ENCODE measurements at places on chromosomes 11 and 22.
A peak's percentile ranks its signal among the peaks of the same experiment; 100 is the strongest.

DNA sequence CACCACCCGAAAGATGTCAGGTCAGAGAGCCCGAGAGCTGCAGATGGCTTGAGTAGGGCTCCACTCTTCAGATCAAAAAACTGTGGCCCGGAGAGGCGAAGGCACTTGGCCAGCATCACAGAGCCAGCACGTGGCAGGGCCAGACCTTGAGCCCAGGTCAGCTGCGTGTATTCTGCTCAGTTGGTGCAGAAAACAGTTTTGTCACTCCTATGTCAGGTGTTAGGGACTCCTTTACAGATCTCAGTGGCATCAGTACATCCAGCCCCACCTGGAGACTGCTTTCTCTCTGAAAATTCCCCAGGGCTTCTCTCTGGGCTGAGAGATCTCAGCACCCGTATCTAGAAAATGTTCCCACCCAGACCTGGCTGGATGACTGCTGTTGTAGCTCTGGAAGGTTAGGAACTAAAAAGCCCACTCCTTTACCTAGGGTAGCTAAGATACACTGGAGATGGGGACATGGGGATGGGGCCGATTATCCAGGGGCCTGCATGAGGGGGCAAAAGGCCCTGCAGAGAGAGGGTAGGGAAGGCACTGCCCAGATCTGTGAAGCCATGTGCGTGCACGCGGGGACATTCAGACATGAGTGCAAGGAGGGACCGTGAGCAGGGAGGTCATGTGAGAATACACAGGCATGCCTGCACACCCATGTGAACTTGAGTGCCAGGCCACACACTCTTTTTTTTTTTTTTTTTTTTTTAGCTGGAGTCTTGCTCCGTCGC, 3.4 kb downstream of the APOA1 start:
- no peak for DNase-seq

DNA sequence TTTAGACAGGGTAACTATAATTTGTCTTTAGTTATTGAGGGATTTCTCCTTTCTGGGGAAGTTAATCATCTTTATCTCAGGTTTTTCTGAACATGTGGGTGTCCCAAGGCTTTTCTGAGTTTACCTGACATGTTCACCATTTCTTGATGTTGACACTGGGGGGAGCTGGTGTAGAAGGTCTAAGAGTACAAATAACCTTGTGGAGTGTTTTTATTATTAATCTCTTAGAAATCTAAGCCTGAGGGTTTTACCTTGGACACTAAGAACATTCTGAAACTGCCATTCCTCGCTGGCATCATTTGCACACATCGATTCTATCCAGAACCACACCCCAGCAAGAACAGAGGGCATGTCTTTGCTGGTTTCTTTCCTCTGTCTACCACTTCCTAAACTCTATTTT, 15.6 kb upstream of the C11orf91 start:
- DNase-seq = peak; percentile 60

DNA sequence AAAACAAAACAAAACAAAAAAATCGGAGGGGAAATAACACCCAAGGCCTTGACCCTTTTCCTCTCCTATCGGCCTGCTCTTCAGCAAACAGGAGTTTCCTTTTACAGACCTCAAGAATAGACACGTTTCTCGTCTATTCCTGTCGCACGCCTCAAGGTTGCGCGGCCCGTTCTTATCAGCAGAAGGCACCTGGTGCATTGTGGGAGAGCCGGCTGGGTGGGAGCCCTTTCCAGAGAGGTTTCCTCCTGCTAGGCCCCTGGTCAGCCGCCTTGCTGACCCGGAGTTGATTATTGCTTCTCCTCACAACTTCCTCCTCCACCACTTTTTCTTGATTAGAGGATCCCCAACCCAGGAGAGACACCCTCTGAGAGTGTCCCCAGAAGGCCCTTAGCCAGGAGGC, 497.3 kb downstream of the MIAT start:
- peak; percentile 66 for DNase-seq

DNA sequence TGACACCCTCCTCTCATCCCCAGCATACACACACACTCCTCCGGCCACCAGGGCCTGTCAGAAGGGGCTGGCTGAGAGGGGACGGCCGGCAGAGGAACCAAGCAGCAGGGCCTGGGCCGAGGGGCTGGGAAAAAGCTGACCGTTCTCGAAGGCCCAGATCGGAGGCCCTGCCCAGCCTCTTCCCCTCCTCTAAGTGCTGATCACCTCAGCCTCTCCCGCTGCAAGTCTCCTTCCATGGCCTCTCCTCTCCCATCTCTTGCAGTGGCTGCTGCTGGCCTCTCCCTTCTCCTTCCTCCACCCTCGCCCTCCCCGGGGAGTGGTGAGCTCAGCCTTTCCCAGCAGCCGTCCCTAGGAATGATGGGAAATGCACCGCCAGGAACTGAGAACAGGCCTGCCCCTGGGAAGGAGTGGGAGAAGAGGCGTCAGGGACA, 39.6 kb downstream of the ARRB1 start:
- DNase-seq = no peak

DNA sequence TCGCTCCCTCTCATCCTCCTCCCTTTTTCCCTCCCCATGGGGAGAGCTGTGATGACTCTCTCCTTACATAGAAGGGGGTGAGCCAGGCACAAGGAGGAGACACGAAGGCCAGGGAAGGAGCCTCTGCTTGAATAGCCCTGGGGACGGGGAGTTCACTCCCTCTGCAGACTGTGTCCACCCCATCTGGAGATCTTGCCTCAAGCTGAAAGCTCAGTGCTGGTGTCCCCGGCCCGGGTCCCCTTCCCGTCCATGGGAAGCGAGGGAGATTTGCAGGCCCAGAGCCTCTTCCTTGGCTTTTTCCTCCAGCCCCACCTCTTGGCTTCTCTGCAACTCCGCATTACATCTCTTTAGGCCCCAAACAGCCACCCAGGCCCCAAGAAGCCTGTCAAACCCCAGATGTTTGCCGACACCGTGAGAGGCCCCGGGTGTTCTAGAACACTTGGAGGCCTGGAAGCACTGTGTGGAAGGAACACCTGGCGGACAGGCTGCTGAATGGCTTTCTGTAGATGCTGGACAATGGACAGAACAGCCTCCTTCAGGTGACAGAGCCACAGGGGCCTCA, 32.3 kb downstream of the LINC01488 start:
- DNase-seq = no peak

DNA sequence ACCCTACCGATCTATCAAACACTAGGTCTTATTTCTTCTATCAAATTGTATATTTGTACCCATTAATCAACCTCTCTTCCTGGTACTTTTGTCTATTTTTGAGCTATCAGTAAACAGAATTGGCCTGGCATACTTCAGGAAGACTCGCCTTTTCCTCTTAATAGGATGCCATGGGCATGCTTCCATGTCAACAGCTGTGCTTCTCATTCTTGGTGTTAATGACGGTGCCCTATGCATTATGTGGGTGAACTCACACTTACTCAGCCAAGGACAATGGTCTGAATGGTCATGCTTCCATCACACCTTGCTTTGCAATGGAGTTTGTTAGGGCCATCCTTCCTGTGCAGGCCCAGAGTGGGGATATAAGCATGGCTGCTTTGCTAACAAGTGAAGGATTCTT, 521.8 kb downstream of the MIAT start:
- DNase-seq = no peak

- DNase-seq = no peak
Measured at GRCh38 chr22:38935023-38935422, 22.4 kb upstream of the APOBEC3A start.

GRCh38 chr22:49083607-49084006, 744.1 kb downstream of the BRD1 start:
- no peak for DNase-seq

DNA sequence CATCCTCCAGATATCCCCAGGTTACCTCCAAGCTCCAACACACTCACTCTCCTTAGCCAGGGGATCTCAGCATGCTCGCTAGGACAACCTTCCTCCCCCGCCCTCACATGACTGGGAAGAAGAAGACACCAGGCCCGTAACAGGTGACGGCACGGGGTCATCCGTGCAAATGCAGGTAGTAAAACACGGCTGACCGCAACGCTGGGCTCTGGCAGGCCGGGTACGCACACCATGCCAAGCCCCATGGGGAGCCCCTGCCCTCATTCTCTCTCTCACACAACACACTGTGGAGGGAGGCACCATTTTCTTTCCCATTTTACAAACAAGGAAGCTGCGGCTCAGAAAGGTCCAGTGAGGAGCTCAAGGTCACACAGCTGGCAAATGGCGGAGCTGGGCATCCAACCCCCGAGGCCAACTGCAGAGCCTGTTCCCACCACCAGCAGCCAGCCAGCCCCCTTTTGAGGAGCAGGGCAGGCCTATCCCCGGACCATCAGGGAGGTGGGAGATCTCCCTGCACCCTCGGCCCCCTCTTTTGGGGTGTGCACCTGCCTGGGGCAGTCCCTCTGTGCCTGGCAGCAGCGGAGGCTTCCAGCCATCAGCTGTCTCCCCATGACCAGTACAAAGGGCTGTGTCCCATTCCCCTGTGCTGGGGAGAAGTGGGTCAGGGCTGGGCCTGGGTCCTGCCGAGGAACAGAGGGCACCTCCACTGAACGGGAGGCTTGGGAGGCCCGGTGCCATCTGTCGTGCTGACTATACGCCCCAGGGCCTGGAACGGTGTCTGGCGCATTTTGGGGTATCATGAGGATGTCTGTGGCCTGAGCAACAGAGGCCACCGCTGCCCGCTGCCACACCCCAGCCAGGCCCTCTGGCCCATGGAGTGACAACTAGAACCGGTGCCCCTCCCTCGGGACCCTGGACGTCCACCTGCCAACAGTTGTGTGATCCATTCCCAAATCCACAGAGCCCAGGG, 280.9 kb downstream of the CTTN start:
- no peak for DNase-seq

DNA sequence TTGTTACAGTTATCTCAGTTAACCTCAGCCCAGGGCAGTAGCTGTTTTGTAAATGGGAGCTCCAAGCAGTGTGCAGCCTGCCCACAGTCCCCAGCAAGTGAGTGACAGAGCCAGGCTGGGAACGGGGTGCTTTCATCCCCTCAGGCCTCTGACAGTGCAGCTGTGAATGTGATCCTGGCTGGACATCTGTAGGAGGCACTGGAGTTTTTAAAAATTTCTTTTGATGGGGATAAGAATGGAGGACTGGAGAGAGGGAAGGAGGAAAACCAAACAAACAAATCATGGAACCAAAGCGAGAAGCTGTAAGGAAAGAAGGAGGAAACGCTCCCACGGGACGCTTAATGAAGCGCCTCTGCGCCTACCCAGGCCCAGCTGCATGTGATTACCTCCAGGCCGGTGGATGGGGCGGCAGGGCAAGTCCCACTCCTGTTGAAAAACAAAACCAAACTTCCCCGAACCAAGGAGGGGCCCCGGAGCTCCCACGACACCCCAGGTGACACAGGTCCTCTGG, 40.6 kb downstream of the SCUBE1 start:
- no peak for DNase-seq

- no peak for DNase-seq
Measured at GRCh38 chr11:129696309-129696989, 119.2 kb upstream of the TMEM45B start.

GRCh38 chr11:110153474-110153873, 60.3 kb downstream of the ZC3H12C start:
- no peak for DNase-seq

DNA sequence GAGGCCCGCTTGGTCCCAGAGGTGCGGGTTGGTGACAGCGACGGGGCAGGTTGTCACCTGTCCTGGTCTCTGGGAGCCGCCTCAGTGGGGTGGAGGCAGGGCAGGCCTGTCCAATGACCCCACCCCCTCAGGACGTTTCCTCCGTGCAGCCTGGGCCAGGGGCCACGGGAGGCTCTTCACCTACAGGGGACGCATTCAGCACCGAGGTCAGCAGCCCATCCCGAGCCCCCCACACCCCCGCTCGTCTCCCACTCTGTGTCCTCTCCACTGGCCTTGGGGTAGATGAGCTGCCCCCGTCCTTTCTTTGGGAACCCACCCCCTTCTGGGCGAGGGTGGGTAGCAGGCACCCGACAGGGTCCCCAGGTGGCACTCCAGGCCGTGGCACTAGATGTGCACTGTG, 35.7 kb downstream of the BRSK2 start:
- DNase-seq = no peak

GRCh38 chr22:35393116-35394010, 6.6 kb upstream of the MCM5 start:
- no peak for DNase-seq

- DNase-seq = no peak
Measured at GRCh38 chr11:29876192-29876591, 140.6 kb downstream of the KCNA4 start.

- DNase-seq = no peak
Measured at GRCh38 chr11:47786373-47786772, 19.2 kb upstream of the FNBP4 start.

- peak; percentile 53 for DNase-seq
Measured at GRCh38 chr11:68383976-68384501, 71.6 kb downstream of the LRP5 start.

GRCh38 chr22:21725956-21726649, 9.5 kb downstream of the YPEL1 start:
- DNase-seq = no peak

GRCh38 chr11:129928923-129929692, 33.7 kb upstream of the NFRKB start:
- no peak for DNase-seq

Data from erythroblast (primary cell).